ENCODE measurements at places on chromosomes 16 and 17.

- no peak for DNase-seq
- H3K4me3 ChIP-seq = no peak overlapping the region
- no peaks in the 10 kb centered on the region for H3K36me3 ChIP-seq
- no peaks in the 10 kb centered on the region for H3K27me3 ChIP-seq
Observed at GRCh38 chr17:60926466-60927183, 249.0 kb downstream of the BCAS3 start.

DNA sequence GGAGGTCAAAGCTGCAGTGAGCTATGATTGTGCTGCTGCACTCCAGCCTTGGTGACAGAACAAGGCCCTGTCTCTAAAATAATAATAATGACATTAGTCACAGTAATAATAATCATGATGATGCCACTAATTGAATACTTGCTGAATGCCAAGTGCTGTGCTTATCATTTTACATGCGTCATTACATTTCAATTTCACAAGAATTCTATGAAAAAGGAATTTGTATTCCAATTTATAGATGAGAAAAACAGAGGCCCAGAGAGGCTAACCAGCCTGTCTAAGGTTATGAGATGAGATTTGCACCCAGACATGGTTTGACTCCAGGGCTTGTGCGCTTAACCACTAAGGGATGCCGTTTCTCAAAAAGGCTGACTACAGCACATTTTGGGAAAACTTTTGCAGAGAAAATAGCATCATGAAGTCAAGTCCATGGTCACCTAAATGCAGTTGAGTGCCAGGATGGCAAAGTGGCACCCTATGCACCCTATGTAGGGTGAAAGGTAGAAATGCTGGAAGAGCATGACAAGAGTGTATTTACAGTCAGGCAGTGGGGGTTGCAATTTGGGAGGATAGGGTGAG, 144.3 kb upstream of the CACNG3 start:
- peaks cover 4% of the 10 kb centered on the region for H3K4me1 ChIP-seq
- no peaks in the 10 kb centered on the region for H3K27me3 ChIP-seq
- H3K36me3 ChIP-seq = peaks cover 12% of the 10 kb centered on the region
- no peak overlapping the region for H3K27ac ChIP-seq
- no peak overlapping the region for H3K4me3 ChIP-seq

DNA sequence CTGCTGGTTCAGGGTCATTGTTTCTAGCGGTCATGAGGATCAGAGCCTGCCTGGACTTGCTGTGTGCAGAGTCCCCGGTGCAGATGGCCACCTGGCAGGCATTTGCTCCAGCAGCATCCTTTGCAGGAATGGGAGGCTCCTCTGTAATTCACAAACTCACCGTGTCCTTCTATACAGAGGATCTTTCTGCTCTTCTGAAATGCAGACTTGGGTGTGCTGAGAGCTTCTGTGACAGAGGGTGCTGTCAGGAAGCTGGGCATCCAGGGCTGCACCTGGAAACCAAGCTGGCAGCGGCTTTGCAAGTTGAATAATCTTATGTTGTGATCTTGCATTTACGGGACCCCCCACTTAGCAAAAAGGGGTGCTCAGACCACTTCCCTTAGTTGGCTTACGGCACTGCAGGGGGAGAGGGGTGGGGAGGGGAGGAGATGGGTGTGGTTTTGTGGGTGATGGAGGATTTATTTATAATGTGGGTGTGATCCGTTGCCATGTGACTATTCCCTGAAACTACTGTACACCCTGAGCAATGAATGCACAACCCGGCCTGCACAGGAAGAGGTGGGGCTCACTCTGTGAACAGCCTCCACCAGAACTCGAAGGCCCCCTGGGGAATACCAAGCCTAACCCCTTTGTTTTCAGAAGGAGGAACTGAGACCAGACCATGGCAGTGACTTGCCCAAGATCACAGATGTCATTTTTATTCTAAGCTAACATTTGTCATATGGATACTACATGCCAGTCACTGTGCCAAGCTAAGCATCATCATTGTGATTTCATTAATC, 178.3 kb downstream of the PRKCB start:
- DNase-seq = no peak
- H3K4me3 ChIP-seq = peak overlapping the region; percentile 70
- H3K36me3 ChIP-seq = peaks cover 2% of the 10 kb centered on the region
- H3K27ac ChIP-seq = peak overlapping the region; percentile 86

DNA sequence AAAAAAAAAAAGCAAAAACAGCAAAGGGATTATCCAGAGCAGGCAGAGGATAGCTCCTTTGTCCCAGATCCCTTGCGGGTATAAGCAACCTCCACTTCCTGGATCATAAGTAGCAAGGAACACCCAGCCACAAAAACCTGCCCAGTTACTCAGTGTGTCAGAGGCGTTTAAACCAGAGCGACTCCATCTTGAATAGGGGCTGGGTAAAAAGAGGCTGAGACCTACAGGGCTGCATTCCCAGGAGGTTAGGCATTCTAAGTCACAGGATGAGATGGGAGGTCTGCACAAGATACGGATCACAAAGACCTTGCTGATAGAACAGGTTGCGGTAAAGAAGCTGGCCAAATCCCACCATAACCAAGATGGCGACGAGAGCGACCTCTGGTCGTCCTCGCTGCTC, 33.4 kb upstream of the HELZ start:
- H3K36me3 ChIP-seq = no peaks in the 10 kb centered on the region
- H3K4me3 ChIP-seq = no peak overlapping the region
- H3K4me1 ChIP-seq = no peaks in the 10 kb centered on the region
- no peak for DNase-seq
- no peaks in the 10 kb centered on the region for H3K27me3 ChIP-seq

DNA sequence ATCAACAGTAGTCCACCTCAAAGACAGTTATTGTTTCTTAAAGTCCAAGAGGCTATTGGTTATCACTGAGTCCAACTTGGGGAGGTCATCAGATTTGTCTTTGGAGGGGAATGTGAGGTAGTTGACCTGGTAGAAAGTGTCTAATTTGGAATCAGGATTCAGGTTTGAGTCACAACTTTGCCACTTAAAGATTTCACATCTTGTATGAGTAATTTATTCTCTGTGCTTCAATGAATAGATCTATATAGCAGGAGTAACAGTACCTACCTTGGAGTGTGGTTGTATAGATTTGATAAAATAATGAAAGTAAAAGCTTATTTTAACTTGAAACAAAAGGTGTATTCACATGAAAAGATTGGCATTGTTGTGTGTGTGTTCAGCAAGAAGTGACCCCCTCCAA, 119.3 kb upstream of the TBX2 start:
- H3K4me1 ChIP-seq = no peaks in the 10 kb centered on the region
- H3K27ac ChIP-seq = no peak overlapping the region
- no peak for DNase-seq
- no peak overlapping the region for H3K4me3 ChIP-seq
- no peaks in the 10 kb centered on the region for H3K36me3 ChIP-seq
- H3K27me3 ChIP-seq = no peaks in the 10 kb centered on the region

- no peak for DNase-seq
- H3K27me3 ChIP-seq = no peaks in the 10 kb centered on the region
- no peak overlapping the region for H3K4me3 ChIP-seq
- peaks cover 7% of the 10 kb centered on the region for H3K4me1 ChIP-seq
Observed at GRCh38 chr16:53152329-53152728, 97.5 kb downstream of the CHD9 start.
